Vagina (tissue), 2 donors: ENCODE measurements at places on chromosomes 4 and X.

DNA sequence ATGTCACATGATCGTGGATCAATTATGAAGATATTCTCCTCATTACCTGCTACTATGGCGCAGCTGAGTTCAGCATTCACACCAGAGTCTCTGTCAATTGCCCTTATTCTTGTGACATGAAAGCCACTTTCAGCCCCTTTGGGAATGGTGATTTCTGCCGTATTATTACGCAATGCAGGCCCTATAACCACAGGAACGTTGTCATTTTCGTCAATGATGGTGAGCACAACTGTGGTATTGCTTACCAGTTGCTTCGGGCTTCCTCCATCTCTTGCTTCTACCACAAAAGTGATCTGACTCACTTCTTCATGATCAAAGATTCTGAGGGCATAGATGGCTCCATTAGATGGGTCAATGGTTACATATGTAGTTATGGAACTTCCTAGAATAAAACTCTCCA is 2.1 kb downstream of the PCDH18 start:
- no peak for DNase-seq

DNA sequence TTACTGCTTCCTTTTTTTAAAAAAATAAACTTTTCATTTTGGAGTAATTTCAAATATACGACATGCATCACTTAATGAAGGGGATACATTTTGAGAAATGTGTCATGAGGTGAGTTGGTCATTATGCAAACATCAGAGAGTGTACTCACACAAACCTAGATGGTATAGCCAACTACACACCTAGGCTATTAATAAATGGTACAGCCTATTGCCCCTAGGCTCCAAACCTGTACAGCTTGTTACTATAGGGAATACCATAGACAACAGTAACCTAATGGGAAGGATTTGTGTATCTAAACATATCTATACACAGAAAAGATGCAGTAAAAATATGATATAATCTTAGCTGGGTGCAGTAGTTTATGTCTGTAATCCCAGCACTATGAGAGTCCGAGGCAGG is 29.1 kb downstream of the SETD7 start:
- no peak for DNase-seq

DNA sequence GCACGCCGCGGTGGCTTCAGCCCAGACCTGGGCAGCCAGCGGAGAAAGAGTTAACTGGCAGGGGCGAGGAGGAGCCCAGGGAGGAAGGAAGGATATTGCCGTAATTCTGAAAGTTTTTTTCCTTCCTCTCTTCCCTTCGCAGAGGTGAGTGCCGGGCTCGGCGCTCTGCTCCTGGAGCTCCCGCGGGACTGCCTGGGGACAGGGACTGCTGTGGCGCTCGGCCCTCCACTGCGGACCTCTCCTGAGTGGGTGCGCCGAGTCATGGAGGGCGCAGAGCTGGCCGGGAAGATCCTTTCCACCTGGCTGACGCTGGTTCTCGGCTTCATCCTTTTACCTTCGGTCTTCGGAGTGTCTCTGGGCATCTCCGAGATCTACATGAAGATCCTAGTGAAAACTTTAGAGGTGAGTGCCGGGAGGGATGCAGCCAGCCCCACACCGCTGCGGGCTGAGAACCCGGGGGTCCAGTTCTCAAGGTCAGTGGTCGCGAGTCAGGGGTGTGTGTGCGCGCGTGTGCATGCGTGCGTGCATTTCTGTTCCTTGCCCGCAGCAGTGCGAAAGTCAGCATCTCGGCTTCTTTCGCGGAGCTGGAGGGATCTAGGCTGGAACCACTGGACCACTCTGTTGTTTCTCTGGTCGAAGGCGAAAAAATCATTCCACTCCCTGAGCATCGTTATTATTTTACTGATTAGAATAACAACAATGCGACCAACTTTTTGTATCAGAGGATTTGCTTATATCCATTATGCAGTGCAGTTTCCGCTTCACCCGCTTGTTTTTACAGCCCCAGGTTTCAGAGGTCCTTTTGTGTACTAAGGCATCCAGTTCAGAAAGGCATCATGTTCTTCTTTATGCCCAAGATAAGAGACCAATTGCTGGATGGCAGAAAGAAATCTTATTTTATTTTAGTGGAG is 709 bp downstream of the GPAT3 start:
- DNase-seq = no peak

GRCh38 chr4:101347557-101348366 is 436 bp upstream of the PPP3CA start:
- DNase-seq = peak; percentile 99

DNA sequence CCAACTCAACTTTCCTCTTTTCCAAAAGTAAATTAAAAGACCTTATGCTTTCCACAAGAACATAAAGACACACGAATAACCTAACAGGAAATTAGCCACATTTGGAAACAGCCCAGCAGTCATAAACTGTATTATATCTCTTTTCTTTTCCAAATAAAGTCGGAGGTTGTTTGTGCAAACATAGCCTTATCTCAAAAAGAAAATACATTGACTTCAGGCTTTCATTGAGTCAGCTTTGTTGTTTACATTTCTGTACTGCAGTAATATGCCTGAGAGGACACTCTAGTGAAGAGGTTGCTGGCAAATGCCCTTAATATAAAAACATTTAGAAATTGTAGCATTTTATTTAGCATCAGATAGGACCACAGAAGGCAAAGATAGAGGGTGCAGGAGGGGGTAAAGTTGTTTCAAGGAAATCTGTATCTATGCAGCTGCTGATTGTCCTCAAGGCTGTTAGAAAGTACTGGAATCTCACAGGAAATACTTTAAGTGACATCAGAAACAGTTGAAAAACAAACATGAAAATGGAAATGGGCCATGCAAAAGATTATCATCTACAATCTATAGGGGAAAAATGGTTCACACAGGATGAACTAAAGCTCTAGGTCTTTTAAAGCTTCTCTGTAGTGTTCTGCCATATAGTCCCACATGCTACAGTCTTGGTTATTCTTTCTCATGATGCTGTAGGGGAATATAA is 14.5 kb downstream of the LNX1 start:
- no peak for DNase-seq

DNA sequence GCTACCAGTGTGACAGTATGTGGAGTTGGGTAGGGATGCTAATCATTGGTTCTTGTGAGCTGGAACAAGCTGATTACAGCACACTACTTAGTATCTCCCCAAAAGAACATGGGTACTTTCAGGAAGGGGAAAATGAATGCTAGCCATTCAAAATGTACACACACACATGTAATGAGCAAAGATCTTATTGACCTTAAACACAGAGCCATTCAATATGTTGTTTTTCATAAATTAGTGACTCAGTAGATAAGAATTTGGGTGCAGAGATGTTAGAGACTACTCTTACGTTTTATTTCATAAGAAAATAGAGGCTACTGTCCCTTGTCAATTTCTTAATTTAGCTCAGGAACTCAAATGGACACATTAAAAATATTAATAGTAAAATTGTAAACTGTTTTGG is 509.5 kb upstream of the ATOH1 start:
- DNase-seq = no peak

DNA sequence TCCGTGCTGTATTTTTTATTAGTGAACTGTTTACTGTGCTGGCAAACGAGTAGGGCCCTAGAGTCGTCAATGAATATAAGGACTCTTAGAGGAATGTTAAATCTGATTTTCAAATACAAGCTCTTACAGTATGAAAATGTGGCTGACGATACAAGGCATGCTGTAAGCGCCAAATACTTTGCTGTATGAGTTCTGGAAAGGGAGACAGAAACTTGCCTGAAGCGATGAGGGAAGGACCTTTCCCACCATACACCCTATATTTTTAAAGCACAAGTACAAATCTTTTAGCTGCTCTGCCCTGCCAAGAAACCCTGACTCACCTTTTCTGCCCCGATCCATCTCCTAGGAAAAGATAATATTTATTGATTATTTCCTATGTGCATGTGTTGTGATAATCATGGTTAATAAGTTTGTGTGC is 15.7 kb upstream of the RUFY3 start:
- DNase-seq = no peak

DNA sequence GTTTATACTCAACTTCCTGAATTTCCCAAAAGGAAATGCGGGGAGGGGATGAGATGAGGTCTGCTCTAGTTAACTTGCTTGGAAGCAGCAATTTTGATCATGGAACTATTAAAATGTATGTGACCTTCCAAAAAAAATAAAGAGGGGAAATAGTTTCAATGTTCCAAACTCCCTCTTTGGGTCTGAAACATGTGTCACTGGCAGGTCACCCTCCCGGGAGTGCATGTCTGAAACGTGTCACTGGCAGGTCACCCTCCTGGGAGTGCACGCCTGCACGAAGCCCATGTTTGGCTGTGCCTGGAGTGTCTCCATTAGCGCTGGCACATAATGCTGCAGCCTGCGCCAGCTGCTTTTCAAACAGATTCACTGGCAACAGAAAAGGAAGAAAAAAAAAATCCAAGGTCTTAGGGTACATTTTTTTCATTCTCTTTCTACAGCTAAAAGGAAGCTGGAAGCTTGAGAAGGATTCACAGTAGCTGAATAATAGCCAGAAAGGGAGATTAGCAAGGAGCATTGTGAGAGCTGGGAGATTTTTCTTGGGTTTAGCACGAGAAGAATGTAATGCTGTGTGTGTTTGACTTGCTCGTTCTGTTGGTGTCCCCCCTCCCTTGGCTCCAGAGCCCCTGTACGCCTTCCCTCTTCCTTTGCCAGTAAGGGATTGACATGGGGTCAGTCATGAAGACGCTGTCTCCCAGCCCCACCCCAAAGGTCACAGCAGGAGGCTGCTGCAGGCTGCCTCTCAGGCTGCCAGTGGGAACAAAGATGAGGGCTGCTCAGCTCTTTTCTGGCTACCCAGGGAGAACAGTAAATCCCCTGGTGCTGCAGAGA is 39.2 kb upstream of the TLR3 start:
- DNase-seq = no peak

- DNase-seq = no peak
Observed at GRCh38 chrX:133608406-133608805, 193.1 kb upstream of the GPC4 start.

DNA sequence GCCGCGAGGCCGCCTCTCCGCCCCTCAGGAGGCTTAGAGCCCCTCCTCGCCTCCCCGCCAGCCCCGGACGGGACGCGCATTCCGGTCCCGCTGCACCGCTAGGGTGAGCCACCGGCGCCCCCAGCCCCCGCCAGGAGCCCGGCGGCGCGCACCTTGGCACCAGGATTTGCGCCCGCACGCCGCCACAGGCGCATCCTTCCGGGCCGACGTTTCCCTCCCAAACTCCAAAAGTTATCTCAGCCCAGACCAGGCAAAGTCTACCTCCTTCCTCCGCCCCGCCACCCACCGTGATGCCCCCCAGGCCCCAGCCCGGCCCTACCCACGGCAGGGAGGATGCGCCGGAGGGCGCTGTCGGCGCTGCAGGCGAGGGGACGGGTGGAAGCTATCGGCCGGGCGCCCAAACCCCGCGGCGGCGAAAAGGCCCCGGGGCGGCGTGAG is 538 bp downstream of the SCML2 start:
- DNase-seq = no peak

DNA sequence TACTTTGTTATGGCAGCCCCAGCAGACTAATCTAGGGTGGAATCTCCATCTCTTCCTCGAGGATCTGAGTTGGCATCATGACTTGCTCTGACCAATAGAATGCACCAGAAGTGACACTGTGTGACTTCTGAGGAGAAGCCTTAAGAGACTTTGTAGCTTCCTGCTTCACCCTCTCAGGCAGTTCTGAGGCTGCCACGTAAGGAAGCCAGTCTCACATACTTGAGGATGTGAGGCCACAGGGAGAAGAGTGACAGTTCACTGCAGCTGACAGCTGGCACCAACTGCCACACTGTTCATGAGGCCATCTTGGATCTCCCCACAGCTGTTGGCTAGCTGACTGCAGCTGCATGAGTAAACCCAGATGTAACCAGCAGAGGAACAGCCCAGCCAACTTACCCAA is 29.3 kb upstream of the BCOR start:
- no peak for DNase-seq

GRCh38 chr4:154692304-154692818 is 51.4 kb upstream of the LRAT start:
- DNase-seq = no peak

GRCh38 chrX:79161655-79162054 is 17.2 kb downstream of the GPR174 start:
- no peak for DNase-seq

DNA sequence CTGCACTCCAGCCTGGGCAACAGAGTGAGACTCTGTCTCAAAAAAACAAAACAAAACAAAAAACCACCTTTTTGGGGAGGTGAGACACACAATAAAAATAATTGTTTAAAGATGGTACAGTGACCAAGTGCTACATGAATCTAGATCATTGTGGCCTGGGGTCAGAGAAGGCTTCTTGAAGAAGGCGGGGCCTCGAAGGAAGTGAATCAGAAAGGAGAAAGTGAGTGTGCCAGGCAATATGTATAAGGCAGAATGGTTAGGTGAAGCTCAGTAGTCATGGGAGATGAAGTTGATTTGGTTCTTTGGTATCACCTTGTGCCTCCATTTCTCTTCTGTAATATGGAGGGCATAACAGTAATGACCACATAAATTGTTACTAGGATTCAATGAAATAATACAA is 58.9 kb downstream of the DOCK11 start:
- no peak for DNase-seq

DNA sequence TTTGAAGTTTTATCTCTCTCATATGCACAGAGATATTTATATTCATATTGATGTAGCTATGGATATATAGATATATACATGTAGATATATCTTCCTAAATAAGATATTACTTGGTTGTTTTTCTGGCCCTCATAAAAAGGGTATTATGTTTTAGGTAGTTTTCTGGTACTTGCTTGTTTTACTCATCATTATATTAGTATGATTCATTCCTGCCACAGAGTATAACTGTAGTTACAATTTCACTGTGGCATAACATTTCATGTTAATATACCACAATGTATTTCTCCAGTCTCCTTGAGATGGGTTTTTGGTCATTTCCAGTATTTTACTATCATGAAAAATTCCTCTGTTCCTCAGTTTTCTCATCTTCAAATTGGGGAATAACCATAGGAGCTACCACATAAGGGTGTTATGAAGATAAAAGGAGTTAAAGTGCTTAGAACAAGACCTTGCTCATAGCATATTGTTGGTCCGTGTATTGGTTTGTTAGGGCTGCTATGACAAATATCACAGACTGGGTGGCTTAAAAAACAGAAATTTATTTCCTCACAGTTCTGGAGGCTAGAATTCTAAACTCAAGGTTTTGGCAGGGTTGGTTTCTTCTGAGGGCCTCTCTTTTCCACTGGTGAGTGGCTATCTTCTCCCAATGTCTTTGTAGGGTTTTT is 129.7 kb downstream of the TMEM164 start:
- no peak for DNase-seq

DNA sequence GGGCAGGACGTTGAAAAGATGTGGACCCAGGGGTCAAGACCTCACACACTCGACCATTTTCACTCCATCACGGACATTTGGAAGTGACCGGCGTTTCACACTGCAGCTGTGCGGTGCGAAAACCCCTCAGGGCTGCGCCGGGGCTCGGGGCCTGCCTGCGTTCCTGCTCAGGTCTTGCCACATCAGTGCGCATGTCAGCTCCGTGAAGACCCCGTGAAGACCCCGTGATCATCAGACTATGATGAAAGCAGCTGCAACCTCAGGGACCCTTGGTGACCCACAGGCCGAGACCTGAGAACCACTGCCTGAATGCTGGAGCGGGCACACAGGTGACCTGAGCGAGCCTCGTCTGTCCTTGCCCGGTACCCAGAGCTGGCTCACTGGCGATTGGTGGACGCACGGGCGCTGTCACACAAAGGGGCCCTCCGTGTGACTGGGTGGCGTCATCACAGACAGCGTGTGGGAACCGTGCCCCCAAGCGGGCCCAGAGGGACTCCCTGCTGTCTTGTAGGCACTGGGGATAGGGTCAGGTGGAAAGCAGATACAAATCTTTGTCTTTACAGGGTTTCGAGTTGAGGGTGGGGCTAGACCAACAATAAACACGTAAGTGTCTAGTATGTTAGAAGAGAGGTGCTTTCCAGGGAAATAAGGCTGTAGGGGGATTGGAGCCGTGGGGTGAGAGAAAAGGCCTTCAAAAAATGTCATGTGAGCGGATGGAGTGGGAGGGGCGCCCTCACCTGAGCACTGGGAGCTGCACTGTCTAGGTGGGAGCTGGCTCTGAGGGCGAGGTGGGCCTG is 12.7 kb downstream of the MSANTD1 start:
- DNase-seq = no peak
